ENCODE measurements at places on chromosomes 13 and 19.

- DNase-seq, result no peak
These were observed 3.5 kb downstream of the LGALS7B start for GRCh38 chr19:38792250-38793111.

DNA sequence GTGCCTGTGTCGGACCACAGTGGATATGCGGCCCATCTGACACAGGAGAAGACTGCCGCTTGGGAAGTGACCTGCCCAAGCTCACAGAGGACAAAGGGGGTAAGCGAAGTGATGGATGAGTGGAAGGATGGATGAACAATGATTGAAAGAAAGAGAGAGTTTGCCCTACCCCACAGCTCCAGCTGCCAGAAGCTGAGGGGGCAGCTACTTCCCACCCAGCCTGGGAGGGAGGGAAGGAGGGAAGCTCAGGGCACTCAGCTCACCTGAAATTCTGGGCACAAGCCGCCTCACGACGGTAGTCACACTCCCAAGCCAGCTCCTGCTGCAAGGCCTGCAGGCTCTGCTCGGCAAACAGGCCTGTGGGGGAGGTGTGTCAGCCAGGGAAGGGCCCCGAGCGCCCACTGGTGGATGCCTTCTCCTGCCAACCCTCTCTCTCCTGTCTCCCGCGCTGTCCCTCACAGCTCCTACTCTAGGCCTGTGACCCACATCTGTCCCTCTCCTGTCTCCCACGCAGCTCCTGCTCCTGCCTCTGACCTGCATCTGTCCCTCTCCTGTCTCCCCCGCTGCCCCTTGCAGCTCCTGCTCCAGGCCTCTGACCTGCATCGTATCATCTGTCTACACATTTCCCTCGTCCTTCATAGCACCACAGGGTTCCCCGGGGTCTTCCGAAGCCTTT, 12.0 kb upstream of the NUMBL start:
- peak; percentile 50 for DNase-seq

GRCh38 chr19:31911577-31911976, 433.8 kb upstream of the ZNF507 start:
- DNase-seq, result no peak

- DNase-seq, result no peak
These were observed 8.8 kb downstream of the GPC6 start for GRCh38 chr13:93235258-93236015.

GRCh38 chr19:40241809-40242384, 15.4 kb upstream of the CCNP start:
- DNase-seq, result peak; percentile 74

DNA sequence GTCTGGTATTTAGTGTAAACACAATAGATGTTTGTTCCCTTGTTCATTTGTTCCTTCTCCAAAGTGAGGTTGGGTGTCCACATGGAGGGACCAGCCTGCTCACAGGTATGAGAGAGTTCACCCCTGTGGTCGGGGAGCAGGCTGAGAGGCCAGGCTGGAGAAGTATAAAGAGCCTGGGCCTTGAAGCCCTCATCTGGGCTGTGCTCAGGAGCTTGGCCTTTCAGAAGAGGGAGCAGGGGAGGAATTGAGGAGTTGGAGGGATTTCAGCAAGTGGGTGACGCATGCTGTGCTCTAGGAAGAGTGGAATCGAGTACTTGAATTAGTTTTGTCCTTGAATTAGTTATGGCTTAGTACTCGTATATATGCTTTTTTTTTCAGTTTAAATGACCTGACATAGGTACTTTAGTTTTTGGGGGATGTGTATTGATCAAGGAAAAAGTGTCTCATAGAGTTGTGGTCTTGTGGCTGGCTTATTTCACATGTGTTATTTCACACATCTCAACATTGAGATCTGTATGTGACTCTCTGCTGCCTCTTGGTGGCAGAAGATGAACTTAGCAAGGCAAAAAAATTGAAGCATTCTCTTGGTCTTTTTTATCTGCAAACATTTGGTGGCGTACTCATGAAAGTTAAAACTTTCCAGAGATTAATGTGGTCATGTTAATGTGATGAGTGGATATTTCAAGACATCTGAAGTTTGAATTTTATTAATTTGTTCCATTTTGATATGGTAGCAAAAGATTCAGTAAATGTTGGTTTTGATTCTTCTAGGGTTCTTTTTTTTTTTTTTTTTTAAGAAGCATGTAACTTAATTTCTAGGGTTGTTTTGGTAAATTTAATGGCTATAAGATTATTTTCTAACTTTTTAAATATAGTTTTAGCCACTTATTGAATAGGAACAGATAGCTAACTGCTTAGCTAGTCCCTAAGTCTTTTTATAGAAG, 54.3 kb downstream of the SLAIN1 start:
- DNase-seq, result peak; percentile 7

DNA sequence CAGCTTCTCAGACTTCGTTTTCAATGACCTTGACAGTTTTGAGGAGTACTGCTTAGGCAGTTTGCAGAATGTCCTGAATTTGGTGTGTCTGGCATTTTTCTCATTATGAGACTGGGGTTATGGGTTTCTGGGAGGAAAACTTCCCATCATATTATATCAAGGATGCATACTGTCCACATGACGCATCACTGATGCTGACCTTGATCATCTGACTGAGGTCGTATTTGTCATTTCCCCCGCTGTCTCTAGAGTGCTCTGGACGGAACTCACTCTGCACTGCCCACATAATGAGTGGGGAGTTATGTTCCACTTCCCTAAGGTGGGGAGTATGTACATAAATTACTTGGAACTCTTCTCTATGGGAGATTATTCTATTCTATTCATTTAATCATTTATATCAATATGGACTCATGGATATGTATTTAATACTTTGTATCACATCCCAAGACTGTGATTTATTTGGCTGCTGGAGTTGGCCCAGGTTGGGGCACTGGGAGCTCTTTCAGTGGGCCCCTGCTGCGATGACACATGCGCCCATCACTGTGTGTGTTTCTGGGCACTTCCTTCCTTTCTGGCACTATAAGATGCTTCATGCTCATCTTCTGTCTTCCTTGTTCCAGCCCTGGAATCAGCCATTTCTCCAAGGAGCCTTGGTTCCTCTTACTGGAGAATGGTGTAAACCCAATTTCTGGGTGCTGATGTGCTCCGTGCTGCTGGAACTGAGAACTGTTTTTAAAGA, 138.6 kb downstream of the MIPEP start:
- DNase-seq, result no peak

DNA sequence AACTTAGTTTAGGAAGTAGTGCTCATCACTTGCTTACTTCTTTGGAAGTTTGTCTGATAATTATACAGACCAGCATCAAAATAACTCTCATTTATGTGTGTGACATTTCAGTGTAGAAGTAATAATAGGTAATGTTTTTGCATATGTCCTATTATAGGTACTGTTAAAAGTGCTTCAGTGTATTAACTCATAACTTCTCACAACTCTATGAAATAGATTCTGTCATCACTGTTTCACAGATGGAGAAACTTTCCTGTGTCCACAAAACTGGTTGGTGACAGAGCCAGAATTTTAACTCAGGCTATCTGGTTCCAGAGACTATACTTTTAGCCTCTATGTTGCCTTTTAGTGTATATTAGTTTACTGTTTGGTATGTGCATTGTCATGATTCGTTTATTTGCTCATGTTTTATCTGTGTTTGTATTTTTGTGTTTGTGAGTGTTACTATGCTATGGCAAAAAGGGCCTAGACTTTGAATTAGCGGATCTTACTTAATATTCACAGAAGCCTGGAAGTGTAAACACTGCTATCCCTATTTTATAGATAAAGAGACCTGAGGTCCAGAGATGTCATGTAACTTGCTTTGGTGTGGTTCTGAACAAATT, 12.7 kb downstream of the LPAR6 start:
- no peak for DNase-seq

DNA sequence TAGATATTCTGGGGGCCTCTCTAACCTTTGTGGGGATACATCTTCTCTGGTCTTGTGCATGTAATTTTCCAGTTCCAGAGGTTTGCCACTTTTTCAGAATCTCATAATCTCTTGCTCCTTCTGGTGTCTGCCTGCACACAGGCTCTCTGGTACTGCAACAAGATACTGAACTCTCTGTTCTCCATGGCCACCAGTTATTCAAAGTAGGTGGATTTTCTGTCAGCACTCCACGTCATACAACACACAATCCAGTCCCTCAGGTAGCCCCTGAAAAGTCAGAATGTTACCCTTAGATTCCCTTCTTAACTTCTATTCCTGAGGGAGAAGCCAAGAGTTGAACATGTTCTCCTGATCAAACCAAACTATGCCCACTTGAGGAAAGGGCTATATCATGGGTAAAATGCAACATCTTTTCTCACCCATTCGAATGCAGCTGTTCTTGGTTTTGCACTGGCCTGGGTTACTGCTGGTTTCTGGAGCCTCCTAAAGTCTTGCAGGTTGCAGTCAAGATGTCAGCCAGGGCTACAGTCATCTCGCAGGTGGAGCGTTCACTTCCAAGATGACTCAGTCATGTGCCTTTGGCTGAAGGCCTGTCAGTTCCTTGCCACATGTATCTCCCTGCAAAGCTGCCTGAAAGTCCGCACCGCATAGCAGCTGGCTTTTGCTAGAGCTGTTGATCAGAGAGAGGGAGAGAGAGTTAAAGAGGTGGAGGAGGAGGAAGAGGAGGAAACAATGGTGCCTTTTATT, 57.7 kb upstream of the TUBA3C start:
- no peak for DNase-seq

- no peak for DNase-seq
These were observed 209.1 kb upstream of the STARD13 start for GRCh38 chr13:33494596-33495204.

DNA sequence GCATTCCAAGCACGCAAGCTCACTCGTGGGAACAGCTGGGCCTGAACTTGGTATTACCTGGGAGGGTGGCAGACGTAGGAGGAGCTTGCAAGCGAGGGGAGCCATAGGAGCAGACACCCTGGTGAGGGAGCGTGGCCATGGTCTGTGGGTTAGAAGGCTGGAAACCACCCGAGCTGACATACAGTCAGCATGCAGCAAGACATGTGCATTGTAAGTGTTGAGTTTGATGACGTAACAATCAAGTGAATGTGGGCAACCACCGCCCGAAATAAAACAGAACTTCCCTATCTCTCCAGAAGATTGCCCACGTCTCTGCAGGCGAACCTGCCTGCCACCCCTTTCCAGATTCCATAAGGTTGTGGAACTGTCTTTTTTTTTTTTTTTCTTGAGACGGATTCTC, 26.8 kb downstream of the UBXN6 start:
- no peak for DNase-seq

- no peak for DNase-seq
These were observed 10.0 kb upstream of the TLE2 start for GRCh38 chr19:3039125-3039524.

DNA sequence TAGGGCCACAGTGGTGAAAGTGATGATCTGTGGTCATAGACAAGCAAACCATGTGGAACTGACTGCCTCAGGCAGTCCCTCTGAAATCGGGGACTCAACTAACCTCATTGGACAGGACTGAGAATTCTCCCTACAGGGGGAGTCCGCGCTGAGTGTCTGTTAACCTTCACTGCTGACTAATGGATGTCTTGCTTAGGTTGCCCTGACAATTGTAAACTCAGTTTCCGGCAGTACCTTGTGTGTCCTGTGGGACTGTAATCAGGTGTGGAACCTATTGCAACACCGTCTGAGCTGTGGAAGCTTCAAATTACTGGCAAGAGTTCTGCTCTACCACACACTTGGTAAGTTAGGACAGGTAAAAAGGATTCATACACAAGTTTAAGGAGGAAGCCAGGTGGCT, 21.8 kb downstream of the ZNF77 start:
- no peak for DNase-seq

- no peak for DNase-seq
These were observed 304.9 kb downstream of the PCDH20 start for GRCh38 chr13:61110732-61111131.

- no peak for DNase-seq
These were observed 7.5 kb downstream of the MBD3 start for GRCh38 chr19:1585243-1585580.

DNA sequence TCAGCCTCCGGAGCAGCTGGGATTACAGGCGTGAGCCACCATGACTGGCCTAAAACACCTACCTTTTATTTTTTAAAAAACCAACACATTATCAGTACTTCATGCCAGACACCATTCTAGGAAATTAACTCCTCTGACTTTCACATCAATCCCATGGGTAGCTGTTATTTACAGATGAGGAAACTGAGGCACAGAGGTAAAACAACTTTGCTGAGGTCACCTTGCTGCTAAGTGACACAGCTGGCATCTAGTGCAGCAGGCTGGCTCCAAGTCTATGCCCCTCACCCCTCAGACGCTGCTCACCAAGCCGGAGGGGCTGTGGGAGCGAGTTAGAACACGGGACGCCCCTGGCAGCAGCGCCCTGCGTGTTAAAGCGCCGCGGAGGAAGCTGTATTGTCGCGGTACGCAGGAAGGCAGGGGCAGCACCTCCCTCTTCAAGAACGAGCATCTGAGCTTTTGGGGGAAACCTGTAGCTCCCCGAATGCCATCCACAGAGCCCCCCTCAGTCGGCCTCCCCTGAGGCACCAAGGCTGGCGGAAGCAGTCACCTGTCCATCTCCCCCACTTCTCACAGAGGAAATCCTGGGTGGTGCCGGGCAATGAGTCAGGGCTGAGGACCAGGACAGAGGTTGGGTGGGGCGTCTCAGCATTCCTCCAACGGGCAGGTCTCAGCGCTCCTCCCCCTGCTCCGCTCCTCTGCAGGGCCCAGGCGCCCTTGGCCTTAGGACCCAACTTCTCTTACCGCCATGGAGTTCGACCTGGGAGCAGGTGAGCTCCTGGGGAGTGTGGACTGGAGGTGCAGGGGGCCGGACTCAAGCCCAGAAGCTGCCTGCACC, at the start of gene C19orf33:
TSS of gene C19orf33 (plus strand) at position 735 of the 835 bp plus-strand sequence. CDS start at position 746, 11 bp downstream.
- no peak for DNase-seq

GRCh38 chr19:47321630-47322029, 10.3 kb upstream of the C5AR2 start:
- DNase-seq, result no peak

- DNase-seq, result no peak
These were observed 35.0 kb upstream of the NANOS3 start for GRCh38 chr19:13841962-13842290.

DNA sequence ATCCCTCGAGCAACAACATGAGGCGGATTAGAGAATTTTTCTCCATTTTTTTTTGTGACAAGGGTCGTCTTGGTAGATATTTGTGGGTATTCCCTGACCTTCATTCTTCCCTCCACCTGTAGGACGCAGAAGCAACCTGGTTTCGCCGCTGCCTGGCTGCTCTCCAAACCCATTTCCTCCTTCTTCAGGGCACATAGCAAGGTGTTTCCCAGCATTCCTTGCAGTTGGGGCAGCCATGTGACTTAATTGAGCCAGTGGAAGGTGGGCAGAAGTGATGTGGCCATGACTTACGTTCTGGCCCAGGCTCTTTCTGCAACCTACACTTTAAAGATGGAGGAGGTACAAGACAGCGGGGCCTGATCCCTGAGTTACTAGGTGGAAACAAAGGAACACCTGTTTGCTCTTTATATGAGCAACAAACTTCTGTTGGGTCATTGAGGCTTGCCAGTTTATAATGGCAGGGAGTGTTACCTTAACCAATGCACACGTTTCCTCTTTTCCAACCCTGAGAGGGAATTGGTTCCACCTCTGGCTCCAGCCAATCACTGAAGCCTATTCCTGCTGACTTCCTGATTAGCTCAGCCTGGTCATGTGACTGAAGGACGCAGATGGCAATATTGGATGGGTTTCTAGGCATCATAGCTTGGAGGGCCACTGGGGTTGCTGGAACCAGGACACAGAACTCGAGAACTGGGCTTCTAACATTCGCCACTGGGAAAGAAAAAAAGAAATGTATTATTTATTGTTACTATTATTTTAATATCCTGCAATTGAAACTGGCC, 30.8 kb upstream of the ZNRF4 start:
- DNase-seq, result no peak

- no peak for DNase-seq
These were observed 3.8 kb upstream of the KLC3 start for GRCh38 chr19:45336696-45337251.
